ENCODE measurements at places on chromosomes 12 and 14. TPM values are rescaled to one million over a fixed set of nuclear protein-coding genes. Genes with fewer than 3 reads are reported as not detected.
A peak's percentile ranks its signal among the peaks of the same experiment; 100 is the strongest.

DNA sequence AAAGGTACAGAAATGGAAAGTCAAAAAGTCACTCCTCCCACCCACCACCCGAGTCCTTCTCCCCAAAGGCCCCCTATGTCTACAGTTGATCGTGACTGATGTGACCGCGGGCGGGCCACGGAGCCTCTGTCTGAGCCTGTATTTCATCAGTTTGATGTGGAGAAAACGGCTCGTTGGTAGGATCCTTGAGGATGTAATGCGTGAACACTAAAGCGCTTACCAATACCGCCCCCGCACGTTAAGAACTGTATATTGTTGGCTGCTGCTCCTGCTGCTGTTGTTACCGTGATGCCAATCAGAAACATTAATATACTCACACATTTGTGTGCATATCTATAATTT, 24.6 kb upstream of the UBC start:
- DNase-seq = peak; percentile 77

DNA sequence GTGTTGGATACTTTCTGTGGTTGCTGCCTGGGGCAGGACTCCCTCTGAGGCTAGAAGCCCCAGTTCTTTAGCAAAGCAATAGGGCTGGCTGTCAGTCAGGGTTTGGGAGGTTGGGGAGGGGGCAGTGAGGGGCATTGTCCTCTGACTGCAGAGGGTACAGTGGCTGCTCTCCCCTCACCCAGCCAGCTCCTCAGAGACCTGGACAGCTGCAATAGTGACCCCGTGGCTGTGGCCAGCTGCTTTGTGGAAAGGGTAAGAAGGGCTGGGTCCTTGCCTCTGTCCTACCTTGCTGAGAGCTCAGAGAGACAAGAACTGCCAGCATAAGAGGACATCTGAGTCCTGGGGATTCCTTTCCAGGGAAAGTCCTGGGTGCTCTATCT, 25.8 kb downstream of the PLEKHG3 start:
- no peak for DNase-seq

DNA sequence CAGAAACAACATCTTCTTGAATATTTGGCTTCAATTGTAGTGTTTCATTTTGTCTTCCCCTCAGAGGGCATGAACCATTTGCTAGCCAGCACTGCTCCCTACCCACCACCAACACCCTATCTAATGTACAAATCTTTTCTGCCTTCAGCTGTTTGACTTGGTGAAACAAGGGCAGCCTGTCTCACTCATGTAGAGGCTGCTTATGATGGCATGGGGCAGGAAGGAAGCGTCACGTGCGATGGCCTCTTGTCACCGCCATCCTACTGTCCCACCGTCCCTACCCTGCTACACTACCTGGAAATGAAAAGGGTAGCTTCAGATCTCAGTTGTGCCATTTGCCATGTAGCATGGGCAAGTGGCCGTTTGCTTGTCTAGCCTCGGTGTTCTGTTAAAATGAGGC, 29.9 kb upstream of the LRTM2 start:
- no peak for DNase-seq

DNA sequence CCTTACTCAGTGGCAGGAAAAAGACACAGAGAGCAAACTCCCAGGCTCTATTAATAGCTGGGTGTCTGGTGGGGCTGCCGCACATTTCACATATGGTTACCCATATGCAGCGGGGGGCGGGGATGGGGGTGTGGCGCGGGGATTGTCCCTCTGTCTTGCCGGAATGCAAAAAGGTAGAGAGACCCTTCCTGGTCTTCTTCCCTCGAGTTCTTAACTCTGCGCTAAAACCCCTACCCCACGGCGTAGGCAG, 1.7 kb downstream of the PRMT8 start:
- DNase-seq = no peak

Gene ADGRD1
- 234 TPM for total RNA-seq

DNA sequence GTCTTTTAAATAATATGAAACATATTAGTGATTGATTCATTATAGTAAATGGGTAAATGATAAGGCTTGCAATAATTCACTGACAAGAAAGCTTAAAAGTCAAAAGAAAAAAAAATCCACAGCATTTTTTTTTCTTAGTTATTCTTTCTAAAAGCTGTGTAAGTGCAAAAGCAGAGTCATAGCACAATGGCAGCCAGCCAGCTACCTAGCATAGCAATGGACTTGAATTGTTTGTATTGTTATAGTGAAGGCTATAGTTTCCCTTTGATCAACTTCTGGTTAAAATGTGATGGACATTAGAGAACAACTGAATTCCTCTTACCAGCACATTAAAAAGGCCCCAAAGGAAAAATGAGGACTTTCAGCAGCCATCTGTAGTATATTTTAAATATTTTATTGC, 232.1 kb downstream of the NAV3 start:
- DNase-seq = peak; percentile 68

DNA sequence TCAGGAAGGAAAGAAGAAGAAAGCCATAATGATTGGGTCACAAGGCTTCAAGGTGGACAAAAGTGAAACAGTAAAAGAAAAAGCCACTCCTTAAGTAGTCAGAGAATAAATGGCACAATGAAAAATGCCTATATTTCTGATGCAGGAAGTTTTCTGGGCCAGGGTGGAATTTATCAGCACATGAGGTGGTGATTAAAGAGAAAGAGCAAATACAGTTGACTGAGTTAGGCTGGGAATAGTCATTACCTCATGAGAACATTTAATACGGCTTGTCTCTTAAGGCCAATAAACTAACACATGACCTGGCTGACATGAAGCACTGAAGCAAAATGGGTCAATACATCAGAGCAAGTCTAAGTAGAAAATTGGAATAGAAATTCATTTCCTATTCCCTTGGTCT, 499.7 kb downstream of the TMTC2 start:
- no peak for DNase-seq

DNA sequence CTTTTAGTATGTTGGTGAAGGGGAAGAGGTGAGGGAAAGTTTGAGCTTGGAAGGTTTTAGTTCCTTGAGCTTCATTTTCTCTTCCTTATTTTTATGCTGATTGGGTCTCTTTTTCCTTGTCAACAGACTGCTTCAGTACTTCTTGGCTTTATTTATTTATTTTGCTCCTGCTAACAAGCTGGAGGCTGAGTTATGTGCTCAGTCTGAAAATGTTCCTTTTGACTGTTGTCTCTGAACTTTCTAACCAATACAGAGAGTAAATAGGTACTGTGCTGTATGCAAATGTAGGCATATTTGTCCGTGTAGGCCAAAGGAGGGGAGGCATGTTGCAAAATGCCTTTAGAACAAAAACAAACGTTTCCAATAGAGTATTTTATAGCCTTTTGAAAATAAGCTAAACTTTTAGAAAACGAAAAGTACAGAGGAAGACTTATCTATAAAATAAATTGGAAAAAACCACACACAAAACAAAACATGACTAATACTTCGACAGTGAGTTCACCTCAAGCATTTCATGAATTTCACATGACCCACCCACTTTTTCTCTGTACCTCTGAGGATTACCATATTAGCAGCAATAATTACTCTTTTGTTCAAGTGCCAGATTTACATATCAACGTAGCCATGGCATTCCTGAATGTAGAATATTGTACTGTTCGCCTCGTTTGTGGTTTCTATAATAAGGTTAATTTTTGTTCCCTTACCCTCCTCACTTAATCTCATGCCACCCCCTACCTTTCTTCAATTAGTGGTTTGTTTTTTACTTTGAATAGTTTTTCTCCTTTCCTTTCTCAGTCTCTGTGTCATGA, 4.7 kb upstream of the CREBL2 start:
- no peak for DNase-seq

DNA sequence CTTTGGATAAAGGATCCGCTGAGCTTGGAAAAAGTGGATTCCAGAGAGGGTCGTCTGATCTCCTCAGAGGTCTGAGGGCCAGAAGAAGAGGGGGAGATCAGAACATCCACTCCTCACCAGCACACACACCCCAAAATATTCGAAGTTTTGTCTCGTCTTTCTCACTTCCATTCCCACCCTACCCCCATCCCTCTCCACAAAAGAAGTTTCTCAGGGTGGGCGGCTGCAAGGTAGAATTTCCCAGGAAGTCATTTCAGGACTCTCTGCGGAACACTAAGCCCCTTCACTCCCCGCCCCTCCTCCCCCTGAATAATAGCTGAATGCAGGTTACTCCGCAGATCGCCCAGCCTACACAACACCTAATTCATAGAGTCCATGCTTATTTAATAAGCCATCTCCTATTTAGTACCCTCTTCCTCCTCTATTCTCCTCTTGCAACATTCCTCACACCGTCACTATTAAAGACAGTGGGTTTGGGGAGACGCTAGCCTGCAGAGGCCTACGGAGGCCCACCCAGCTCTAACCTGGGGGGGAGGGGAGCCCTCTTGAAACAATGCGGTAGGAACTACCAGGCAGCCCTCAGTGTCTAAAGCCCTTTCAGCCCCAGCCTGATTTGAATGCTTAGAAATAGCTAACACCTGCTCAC, 649 bp upstream of the SALL2 start:
- DNase-seq = no peak

DNA sequence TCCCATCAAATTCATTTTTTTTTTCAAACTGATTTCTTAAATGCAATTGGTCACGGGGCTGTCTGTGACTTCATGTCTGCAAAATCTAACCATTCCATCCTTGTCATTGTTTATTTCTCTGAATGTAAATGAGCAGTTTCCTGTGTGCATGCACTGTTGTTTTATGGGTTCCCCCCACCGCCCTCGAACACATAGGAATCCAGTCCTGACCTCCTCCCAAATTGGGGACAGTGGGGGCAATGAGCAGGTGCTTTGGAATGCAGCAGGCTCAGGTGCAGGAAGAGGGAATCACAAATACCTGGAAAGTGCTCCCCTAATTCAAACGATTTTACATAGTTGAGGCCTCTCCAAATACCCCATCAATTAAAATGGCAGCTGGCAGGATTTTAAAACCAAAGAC, 62.6 kb upstream of the ESRRB start:
- DNase-seq = no peak

GRCh38 chr12:106299202-106299774, 3.2 kb upstream of the TCP11L2 start:
- DNase-seq = peak; percentile 56

DNA sequence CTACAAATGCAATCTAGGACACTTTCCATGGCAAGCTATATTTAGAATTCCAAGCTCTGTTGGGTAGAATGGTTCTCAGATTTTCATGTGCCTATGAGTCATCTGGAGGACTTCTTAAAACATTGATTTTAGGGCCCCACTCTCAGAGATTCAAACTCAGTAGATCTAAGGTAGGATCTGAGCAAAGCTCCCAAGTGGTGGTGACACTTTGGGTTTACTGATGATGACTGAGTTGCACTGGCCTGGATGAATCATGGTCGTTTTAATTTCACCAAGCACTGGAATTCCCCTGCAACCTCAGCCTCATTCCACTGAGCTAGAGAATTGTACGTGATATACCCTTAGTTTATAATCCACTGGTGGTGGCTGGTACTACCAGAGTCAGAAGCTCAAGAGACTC, 86.5 kb downstream of the PPM1H start:
- no peak for DNase-seq

Data from right cardiac atrium (tissue), 5 donors.